ENCODE measurements at places on chromosomes 11 and 22.

DNA sequence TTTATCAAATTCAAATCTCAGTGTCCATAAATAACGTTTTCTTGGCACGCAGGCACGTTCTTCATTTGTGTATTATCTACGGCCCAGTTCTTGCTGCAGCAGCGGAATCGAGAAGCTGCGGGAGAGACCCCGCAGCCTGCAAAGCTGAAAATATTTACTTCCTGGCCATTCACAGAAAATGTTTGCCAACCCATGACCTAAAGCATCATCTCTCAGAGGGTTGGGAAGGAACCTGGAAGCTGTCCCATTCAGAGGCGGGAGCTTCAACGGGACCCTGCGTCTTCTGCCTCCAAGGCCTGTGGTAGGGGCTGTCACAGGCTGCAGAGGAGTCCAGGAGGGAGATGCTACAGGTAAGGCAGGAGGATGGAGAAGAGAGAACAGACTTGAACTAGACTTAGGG, 319.2 kb downstream of the MN1 start:
- DNase-seq: no peak

DNA sequence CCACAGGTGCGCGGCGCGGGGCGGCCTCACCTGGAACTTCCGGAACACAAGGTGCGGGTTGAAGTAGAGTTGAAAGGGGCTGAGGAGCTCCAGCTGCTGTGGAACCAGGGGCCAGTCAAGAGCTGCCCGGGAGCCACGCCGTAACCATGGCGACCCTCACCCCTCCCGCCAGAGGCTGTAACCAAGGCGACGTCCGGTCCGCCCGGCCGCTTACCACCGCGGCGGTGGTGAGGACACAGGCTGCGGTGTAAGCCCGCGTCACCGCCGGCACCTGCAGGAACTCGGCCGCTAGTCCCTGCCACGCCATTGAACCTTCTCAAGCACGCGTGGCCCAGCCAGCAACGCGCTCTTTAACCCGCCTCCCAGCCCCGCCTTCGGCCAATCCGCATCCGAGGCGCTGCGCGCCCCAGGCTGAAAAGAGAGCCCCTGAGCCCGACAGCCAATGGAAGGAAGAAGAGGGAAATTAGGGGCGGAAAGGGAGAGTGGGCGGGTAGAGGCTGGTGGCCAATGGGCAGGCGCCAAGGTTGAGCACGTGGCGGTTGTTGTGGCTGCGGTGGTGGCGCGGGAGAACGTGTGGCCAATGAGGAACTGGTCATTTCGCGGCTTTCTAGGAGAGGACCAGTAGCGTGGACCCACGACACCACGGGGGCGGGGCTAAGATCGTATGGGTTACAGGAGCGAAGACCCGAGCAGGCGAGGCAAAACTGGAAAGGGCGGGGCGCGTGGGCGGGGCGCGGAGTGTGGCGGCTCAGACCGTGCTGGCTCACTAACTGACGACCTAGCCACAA, at the start of gene DERL3:
TSS of gene DERL3 (minus strand) at position 326 of the 788 bp plus-strand sequence. CDS start at position 307, 19 bp downstream.
- peak; percentile 92 for DNase-seq

- DNase-seq: no peak
These were observed 8.9 kb downstream of the DUSP8 start for GRCh38 chr11:1563149-1563638.

DNA sequence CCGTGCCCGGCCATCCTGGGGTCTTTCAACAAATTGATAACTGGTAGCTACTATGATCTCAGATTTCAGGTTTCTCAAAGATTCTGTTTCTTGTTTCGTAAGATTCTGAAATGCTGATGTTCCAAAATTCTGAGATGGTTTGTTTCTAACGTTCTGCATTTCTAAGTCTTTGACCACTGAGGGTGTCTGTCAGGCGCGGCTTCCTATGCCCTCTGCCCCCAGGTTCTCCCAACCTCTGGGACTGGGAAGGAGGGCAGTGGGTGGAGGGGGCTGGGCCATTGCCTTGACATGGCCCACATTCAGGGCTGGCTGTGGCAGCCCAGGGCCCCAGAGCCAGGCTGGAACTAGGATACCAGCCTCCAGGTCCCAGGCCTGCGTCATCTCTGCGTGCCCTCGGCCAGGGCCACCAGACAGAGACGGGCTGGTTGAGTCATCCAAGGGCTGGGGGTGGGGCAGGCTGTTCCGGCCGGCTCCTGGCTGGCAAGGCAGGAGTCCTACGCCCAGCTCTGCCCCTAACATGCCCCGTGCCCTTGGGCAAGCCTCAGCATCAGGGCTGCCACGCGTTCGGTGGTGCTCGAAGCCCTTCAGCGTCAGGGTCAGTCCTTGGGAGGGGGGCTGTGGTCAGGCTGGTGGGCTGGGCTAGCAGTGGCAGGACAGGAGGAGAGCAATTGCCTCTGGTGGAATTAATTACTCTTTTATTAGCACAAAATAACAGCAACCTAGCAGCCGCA, 5.2 kb downstream of the TMEM134 start:
- peak; percentile 30 for DNase-seq

GRCh38 chr22:18060646-18061620, 16.9 kb upstream of the PEX26 start:
- DNase-seq: peak; percentile 98

- no peak for DNase-seq
These were observed 13.5 kb downstream of the NUMA1 start for GRCh38 chr11:72066855-72067254.

Measured in kidney glomerular epithelial cell (primary cell).